ENCODE measurements at places on chromosomes 2 and 18.

DNA sequence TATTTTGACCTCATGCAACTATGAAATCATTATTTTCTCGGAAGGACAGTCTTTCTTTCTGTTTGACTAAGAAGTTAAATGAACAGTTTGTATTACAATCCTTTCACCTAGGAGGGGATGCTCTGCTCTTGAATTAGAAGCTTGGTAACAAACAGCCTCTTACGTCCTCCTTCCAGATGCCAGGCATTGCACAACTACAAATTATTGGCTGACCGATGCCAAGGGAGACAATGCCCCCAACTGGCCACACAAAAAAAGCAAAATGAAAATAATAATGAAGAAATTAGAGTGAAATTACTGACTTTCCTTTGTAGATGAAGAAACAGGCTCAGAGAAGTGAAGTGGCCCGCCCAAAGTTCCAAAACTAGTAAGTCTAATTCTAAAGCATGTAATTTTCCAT lies 177.9 kb downstream of the CYRIA start:
- peaks cover 12% of the 10 kb centered on the region for H3K27me3 ChIP-seq
- H3K4me1 ChIP-seq: no peaks in the 10 kb centered on the region
- H3K4me3 ChIP-seq: no peak overlapping the region
- no peak overlapping the region for H3K27ac ChIP-seq
- H3K36me3 ChIP-seq: no peaks in the 10 kb centered on the region

DNA sequence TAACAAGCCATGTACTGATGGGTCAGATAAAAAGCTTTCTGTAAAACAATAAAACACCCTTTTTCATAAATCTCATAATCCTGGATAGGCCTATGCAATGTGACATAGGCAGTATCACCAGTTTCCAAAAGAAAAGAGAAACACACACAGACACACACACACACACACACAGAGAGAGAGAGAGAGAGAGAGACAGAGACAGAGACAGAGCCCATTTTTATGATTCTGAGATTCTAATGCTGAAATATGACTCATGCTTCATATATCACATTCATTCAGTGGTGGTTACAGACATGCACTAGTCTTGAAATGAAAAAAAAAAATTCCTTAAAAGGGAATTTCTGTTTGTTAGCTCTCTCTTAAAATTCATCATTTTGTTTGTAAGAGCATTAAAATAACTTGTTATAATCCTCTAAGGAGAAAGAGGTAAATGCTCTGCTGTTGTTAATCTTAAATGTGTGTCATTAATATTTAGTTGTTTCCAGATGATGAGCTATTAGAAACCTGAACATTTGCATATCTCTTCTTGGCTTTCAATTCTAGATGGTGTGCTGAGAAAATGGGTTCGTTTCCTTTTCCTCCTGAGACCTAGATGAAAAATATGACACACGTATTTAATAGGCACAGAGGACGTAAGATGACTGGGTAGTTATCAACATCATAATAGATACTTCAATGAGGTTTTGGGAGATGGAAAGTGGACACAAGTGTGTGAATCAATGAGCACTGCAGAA lies 1598.7 kb upstream of the ACVR2A start:
- H3K4me1 ChIP-seq: no peaks in the 10 kb centered on the region
- no peaks in the 10 kb centered on the region for H3K36me3 ChIP-seq
- H3K4me3 ChIP-seq: no peak overlapping the region
- no peaks in the 10 kb centered on the region for H3K27me3 ChIP-seq
- DNase-seq: no peak

- no peak overlapping the region for H3K27ac ChIP-seq
- no peaks in the 10 kb centered on the region for H3K36me3 ChIP-seq
- no peaks in the 10 kb centered on the region for H3K27me3 ChIP-seq
- H3K4me1 ChIP-seq: no peaks in the 10 kb centered on the region
These were observed 106.8 kb downstream of the ARHGAP28 start for GRCh38 chr18:6836331-6836730.

GRCh38 chr2:139218181-139218580 lies 438.0 kb upstream of the NXPH2 start:
- no peaks in the 10 kb centered on the region for H3K27me3 ChIP-seq
- H3K36me3 ChIP-seq: no peaks in the 10 kb centered on the region
- DNase-seq: no peak
- H3K4me1 ChIP-seq: no peaks in the 10 kb centered on the region
- H3K4me3 ChIP-seq: no peak overlapping the region

GRCh38 chr2:65019010-65019409 lies 29.8 kb downstream of the SLC1A4 start:
- H3K4me3 ChIP-seq: no peak overlapping the region
- no peak overlapping the region for H3K27ac ChIP-seq
- peaks cover 4% of the 10 kb centered on the region for H3K4me1 ChIP-seq
- DNase-seq: no peak

GRCh38 chr2:239003624-239004273 lies 155.9 kb downstream of the TWIST2 start:
- no peak overlapping the region for H3K4me3 ChIP-seq
- peaks cover 3% of the 10 kb centered on the region for H3K27me3 ChIP-seq
- no peaks in the 10 kb centered on the region for H3K4me1 ChIP-seq
- no peak for DNase-seq

DNA sequence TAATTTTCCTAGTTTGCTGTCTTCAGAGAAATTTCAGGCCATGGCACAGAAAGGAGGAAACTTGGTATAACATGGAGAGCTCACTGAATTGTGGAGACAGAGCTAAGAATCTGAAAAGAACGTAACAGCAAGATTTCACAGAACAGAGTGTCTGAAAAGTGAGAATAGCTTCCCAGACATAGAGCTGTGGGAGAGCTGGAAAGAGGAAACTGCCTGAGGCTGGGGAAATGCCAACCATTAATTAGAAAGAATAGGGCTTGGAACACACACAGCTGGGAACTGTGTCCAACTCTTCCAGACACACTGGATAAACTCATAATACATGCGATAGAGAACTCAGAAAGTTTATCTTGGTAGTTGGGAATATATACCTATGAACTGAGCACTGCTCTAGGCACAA lies 51.6 kb upstream of the KYNU start:
- H3K36me3 ChIP-seq: no peaks in the 10 kb centered on the region
- no peaks in the 10 kb centered on the region for H3K4me1 ChIP-seq
- H3K4me3 ChIP-seq: no peak overlapping the region
- DNase-seq: no peak
- no peaks in the 10 kb centered on the region for H3K27me3 ChIP-seq
- H3K27ac ChIP-seq: no peak overlapping the region

DNA sequence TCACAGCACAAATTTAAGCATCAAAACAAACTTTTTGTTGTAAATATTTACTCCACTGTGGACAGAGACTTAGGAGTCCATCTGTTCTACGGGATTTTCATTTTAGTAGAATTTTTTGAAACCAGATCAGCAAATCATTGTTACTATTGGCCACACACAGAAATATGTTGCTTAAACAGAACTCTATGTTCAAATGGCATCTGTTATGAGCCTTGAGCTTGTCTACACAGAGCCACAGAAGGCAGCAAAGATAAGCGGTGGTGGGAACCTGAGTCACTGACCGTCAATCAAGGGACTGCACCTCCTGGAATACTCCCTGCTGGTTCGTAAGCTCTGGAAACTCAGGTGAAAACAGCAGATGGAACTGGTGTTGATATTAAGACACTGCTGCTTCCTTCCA lies 156.8 kb downstream of the TMEM200C start:
- no peak overlapping the region for H3K4me3 ChIP-seq
- no peaks in the 10 kb centered on the region for H3K4me1 ChIP-seq
- DNase-seq: no peak
- H3K36me3 ChIP-seq: no peaks in the 10 kb centered on the region

DNA sequence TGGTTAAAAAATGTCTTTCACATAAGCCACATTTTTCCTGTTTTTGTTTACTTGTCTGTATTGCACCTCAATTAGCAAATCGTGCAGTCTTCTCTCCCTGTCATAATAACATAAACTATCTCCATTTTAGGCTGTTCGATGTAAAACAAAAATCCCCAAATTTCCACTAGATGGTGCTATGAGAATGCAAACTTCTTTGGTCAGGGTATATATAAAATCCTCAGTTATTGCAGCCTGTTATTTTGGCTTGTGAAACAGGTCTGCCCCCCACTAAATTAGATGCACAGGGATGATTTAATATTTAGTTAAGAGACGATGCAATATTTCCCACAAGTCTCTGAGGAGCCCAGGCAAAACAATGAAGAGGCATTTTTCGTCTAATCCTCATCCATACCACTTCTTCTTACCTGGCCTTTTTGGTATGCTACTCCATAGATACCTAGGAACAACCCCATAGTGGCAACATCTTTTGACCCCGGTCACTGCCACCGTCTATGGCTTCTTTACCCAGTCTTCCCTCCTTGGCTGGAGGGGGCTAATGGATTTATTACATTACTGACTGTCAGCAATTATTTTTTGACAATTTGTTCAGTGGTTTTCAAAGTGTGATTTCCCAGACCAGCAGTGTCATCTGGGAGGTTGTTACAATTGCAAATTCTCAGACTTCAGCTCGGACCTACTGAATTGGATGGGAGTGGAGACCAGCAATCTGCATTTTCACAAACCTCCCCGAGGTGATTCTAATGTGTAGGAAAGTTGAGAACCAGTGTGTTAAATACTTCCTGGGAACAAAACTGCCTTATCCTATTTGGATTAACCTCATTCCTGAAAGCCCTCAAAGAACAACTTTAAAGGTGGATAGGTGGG lies 117.4 kb upstream of the CWC22 start:
- peaks cover 4% of the 10 kb centered on the region for H3K4me1 ChIP-seq
- no peaks in the 10 kb centered on the region for H3K36me3 ChIP-seq
- no peak for DNase-seq
- H3K27me3 ChIP-seq: peaks cover 6% of the 10 kb centered on the region
- H3K27ac ChIP-seq: no peak overlapping the region

GRCh38 chr2:94872676-94873361 lies 1.6 kb downstream of the TEKT4 start:
- H3K27ac ChIP-seq: no peak overlapping the region
- no peak for DNase-seq
- peaks cover 2% of the 10 kb centered on the region for H3K27me3 ChIP-seq
- no peaks in the 10 kb centered on the region for H3K36me3 ChIP-seq
- no peak overlapping the region for H3K4me3 ChIP-seq

DNA sequence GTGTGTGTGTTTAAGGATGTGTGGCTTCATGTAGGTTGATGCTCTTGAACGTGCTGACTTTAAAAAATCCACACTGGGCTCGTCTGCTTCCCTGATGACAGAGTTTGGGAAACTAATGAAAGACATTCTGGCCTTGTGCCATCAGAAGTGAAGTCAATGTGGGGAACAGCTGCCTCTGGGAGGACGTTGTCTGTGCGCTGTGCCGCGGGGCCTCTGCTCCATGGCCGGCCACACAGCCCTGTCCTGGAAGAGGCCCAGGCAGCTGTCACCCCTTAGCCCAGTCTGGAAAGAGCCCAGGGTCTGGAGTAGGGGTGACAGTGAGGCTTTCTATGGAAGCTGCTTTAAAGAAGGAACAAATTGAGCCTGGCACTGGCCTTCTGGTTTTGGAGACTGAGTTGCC lies 155.8 kb downstream of the SH3RF3 start:
- DNase-seq: no peak
- peaks cover 3% of the 10 kb centered on the region for H3K27me3 ChIP-seq
- H3K36me3 ChIP-seq: no peaks in the 10 kb centered on the region
- H3K27ac ChIP-seq: no peak overlapping the region

DNA sequence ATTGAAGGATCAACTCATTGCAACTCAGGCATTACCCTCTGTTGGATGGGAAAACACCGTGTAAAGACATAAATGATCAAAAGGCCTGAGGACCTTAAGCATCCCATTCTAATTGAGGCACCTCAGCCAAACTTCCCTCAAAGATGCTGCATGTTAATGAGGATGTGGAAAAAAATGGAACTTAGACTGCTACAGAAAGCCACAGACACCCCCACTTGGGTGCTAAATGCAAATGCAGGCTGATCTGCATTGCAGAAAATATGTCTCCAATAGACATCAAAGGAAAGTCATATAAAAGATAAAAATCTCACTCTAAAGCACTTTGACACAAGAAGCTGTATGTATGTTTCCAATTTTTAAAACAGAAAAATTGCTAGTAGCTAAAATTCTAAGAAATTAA lies 504.7 kb downstream of the KCNJ3 start:
- DNase-seq: no peak
- no peaks in the 10 kb centered on the region for H3K4me1 ChIP-seq
- H3K27ac ChIP-seq: no peak overlapping the region
- no peaks in the 10 kb centered on the region for H3K27me3 ChIP-seq
- H3K4me3 ChIP-seq: no peak overlapping the region
- H3K36me3 ChIP-seq: no peaks in the 10 kb centered on the region

- H3K27ac ChIP-seq: no peak overlapping the region
- H3K36me3 ChIP-seq: no peaks in the 10 kb centered on the region
- no peak for DNase-seq
- no peaks in the 10 kb centered on the region for H3K4me1 ChIP-seq
These were observed 89.7 kb downstream of the FSIP2 start for GRCh38 chr2:185828326-185828725.

DNA sequence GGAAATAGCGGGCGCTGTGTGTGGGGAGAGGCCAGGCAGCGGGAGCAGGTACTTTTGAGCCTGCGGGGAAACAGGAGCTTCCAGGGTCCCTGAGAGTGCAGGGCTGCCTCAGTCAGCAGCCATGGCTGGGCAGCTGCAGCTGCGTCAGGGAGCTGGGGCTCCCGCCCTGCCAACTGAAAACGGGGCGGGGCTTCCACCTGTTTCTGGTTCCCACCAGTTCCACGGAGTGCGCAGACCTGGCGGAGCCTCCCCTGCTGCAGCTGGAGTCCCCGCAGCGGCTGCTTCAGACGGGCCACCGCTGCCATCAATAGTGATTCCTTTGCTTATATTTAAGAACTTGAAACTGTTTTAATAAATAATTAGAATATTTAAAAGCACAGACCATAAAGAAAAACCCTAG lies 30.6 kb upstream of the RPRM start:
- H3K4me3 ChIP-seq: no peak overlapping the region
- no peaks in the 10 kb centered on the region for H3K36me3 ChIP-seq
- no peaks in the 10 kb centered on the region for H3K27me3 ChIP-seq
- H3K4me1 ChIP-seq: no peaks in the 10 kb centered on the region
- no peak for DNase-seq
- no peak overlapping the region for H3K27ac ChIP-seq

DNA sequence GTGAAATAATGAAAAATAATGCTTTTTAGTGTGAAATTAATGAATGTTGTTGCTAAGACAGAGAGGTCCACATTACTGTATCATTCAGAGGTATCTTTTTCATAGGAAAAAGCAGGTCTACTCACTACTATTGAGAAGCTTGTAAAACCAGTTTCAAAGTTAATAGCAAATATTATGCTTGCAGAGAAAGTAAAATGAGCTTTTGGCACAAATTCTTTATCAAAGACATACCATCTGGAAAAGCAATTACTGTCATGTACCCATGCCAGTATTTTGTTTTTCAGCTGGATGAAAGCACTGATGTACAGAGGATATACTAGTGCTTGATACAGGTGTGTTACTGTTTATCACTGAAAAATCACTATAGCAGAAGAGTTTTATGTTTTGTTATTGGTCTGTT lies 77.5 kb downstream of the NCOA1 start:
- H3K36me3 ChIP-seq: peaks cover 30% of the 10 kb centered on the region
- peaks cover 20% of the 10 kb centered on the region for H3K4me1 ChIP-seq
- H3K27me3 ChIP-seq: no peaks in the 10 kb centered on the region
- H3K27ac ChIP-seq: no peak overlapping the region

- H3K4me3 ChIP-seq: peak overlapping the region; percentile 76
- DNase-seq: peak; percentile 71
- H3K27me3 ChIP-seq: no peaks in the 10 kb centered on the region
These were observed 13.1 kb downstream of the CFLAR start for GRCh38 chr2:201128933-201129505.

Data from T-helper 2 cell treated with Interferon-gamma antibody and Interleukin-4, amounts not matched to agents 5 μg/mL and 100 μg/mL, for 36 hours (primary cell).